Stimulated activated CD4-positive, alpha-beta T cell treated with anti-CD3 and anti-CD28 coated beads, TNF-alpha, amount 100 ng/mL, for 4 hours (primary cell): ENCODE measurements at places on chromosomes 6 and 20.

DNA sequence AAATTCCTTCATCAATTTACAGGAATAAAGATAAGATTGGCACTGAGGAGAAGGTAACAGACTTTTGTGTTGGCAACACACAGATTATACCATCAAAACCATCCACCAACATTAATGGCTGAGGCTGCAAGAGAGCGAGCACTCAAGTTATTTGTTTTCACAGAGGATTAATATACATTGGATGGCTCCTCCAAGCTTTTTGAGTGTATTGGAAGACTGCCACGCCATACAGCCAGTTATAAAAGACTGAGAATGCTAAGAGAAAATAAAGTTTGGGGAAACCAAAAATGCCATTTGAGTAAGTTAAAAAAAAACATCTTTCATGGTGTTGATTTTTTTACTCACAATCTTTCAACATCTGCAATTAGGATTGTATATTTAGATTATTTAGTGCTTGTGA, 973.8 kb upstream of the SLC35B3 start:
- DNase-seq, result no peak

GRCh38 chr20:10481676-10482075, 46.6 kb downstream of the SLX4IP start:
- no peak for DNase-seq

- DNase-seq, result no peak
Measured at GRCh38 chr20:37542281-37542680, 14.6 kb upstream of the BLCAP start.

DNA sequence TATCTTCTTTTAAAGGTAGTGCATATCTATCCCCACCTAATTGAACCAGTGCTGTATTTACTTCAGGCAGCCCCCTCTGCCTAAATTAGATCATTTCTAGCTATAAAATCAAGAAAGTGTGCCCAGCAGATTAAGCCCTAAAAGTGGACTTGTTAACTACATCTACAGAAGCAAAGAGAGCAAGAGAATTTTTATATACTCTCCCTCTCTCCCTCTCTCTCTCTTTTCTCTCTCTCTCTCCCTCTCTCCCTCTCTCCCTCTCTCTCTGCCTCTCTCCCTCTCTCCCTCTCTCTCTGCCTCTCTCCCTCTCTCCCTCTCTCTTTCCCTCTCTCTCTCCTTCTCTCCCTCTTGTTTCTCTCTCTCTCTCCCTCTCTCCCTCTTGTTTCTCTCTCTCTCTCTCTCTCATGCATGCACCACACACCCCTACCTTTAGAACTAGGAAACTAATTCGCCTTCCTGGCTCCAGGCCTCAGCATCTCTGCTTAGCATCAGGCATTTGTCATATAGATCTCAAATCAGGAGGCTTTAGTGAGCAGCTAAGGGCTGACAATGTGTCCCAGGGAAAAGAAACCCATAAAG, 71.4 kb downstream of the FOXA2 start:
- no peak for DNase-seq

- DNase-seq, result no peak
Measured at GRCh38 chr6:159108426-159108985, 60.7 kb upstream of the FNDC1 start.
